GM13976 (cell line): ENCODE measurements at places on chromosomes 5 and 9.
A peak's percentile ranks its signal among the peaks of the same experiment; 100 is the strongest.

- DNase-seq, result no peak
Measured at GRCh38 chr9:15140051-15140450, 167.0 kb downstream of the TTC39B start.

DNA sequence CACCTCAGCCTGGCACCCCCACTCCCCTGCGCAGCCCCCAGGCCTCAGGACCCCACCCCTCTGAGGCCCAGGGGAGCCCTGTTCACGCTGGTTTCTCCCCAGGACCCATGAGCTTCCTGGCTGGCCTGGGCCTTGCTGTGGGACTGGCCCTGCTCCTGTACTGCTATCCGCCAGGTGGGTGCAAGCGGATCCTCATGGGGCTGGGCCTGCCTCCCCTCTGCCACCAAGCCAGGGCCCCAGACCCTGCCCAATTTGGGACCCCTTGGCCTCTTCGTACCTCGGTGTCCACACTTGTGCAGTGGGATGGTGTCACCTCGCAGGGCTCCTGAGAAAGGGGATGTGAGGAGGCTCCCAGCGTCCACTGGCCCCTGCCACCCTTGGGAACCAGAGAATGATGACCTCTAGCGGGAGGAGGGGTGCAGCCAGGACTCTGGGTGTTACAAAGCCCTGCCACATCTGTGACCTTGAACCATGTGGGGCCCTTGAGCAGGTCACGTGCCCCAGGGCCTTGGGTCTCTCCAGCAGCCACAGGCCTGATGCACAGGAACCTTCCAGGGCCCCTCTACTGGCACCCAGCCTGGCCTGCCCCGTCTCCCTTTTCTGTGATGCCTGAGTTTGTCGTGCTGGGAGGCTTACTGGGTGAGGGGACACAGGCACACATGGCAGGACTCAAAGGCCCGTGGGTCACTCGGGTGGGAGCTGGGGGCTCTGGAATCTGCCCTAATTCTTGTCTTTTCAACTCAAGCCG is 16.3 kb downstream of the CARD19 start:
- no peak for DNase-seq

DNA sequence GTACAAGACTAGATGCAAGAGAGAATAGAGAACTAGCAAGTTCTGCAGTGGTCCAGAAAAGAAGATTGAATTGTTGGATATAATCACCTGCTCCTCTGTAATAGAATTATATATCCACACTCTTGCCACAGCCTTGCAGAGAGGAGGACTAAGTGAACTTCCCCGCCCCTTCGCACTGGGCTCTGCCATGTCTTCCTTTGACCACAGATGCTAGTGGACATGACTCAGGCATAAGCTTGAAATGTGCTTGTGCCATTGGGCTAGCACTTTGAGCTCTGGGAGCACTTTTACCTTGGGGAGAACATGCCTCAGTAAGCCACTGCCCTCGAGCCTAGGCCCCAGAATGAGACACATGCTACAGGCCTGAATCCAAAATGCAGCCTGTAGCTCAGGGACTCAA is 113.5 kb upstream of the RASA1 start:
- no peak for DNase-seq

GRCh38 chr9:127213859-127214258 is 50.7 kb upstream of the GARNL3 start:
- no peak for DNase-seq

- no peak for DNase-seq
Measured at GRCh38 chr5:67235399-67236110, 39.0 kb upstream of the CD180 start.

GRCh38 chr9:5518937-5519319 is 8.6 kb downstream of the PDCD1LG2 start:
- DNase-seq, result no peak

GRCh38 chr5:178398901-178399700 is 166.5 kb upstream of the PHYKPL start:
- DNase-seq, result no peak

DNA sequence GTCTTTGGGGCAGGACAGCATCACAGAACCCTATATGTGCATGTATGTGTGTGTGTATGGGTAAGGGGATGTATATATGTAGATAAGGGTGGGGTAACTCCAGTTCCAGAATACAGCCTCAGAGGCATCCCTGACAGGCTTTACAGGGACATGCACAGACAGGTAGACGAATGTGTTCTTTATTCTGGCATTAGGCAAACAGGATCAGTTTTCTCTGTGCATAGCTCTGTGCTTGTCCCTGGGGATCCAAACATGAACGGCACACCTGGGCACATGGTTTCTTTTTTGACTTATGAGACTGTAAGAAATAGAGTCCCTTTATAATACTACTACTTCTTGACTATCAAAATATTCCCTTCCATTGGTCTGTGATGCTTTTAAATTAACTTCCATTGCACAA is 120.6 kb downstream of the TRIO start:
- DNase-seq, result no peak

DNA sequence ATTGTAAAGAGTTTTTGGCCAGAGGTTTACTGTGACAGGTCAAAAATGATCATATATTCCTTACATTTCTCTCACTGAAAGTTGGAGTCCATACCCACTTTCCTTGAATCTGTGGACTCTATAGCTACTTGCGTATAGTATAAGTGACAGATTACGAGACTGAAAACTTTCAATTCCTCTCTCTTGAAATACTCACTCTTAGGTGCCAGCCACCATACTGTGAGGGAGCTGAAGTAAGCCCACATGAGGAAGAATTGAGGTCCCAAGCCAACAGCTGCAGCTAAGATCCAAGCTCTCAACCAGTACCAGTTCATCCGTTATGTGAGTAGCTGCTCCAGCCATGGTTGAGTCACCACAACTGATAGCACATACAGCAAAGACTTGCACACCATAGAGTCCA is 128.1 kb upstream of the FAM174A start:
- no peak for DNase-seq

DNA sequence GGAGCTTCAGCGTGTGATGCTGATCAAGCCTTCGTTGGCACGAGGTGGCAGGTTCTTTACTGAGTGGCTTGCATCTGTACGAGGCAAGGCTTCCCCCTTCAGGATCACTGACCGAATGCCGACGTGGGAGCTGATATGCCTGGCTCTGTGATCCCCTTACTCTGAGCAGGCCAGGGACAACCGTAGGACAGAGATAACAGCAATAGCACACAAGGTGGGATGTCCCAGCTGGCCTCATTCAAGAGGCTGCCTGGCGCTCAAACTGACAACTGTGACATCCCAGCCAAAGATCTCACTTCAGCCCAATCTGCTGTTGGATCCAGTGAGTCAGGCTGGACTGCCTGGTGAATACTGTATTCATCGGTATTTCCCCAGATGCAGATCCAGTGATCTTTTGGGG is 199.4 kb upstream of the PANK3 start:
- no peak for DNase-seq

DNA sequence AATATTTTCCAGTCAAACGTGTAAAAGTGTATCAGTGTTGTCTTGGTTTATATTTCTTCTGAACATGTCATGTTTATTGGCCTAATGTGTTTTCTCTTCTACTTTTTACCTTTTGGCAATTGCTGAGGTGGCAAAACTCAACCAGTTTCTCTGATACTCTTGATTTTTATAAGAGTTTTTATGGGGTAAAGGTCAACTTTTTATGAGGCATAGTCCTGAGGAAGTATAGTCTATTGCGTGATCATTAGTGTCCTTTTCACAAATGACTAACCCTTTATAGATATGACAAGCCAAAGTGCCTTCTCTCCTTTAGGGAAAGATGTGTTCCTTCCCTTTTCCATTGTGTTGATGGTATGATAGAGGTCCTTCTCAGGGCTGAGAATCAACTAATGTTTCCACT is 32.9 kb downstream of the OCLN start:
- no peak for DNase-seq

DNA sequence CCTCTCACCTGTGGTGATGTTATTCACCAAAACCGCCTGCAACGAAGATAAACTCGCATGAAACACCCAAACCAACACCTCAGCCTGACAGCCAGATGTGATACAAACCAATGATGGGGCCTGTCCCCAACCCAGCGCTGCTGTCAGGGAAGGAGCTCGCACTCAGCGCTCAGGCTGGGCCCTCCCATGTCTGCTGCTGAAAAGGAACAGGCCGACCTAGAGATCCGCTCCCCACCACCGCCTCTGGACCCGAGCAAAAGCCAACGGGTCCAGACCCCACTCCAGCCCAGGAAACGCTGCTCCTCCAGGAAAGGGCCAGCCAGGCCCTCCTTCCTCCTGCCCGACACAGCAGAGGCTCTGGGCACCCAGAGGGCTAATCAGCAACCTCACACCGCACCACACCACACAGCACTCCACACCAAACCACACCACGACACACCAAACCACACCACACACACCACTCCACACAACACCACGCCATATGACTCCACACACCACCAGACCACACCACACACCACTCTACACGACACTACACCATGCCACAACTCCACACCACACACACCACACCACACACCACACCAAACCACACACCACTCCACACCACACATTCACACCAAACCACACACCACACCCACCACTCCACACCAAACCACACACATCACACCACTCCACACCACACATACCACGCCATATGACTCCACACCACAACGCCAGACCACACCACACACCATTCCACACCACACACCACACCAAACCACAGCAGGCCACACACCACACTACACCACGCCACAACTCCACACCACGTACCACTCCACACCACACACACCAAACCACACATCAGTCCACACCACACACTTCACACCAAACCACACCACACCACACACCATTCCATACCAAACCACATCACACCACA is 46.5 kb downstream of the GOLM1 start:
- DNase-seq, result no peak

- DNase-seq, result no peak
Measured at GRCh38 chr9:127092041-127092608, 30.3 kb downstream of the ANGPTL2 start.

DNA sequence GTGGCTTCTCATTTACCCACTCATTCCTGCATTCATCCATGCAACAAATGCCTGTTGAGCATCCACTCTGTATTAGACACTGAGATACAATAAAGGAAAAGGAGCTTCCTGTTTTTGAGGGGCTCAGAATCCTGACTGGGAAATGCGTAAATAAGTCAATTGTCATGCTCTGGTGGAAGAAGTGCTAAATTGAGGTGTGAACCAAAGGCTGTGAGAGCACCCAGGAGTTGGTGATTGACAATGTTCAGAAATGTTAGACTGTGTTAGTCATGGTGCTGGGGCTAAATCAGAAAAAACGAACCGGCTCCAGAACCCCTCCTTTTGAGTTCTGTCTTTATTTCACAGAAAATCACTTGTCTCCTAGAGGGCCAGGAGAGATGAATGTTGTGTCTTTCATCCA is 558.6 kb upstream of the SGCD start:
- no peak for DNase-seq

DNA sequence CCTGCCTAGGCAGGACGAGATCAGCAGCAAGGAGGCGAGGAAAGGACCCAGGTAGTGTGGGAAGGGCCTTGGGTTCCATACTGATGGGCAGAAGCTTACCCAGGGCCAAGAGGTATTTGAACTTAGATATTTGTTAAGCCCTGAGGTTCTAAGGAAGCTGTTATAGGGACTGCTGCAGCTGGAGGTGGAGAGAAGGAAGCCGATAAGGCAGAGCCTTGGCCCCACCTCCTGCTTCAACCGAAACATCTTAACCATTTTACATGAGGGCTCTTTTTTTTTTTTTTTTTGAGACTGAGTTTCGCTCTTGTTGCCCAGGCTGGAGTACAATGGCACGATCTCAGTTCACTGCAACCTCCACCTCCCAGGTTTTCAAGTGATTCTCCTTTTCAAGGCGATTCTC is 8.6 kb upstream of the AQP3 start:
- DNase-seq, result no peak

DNA sequence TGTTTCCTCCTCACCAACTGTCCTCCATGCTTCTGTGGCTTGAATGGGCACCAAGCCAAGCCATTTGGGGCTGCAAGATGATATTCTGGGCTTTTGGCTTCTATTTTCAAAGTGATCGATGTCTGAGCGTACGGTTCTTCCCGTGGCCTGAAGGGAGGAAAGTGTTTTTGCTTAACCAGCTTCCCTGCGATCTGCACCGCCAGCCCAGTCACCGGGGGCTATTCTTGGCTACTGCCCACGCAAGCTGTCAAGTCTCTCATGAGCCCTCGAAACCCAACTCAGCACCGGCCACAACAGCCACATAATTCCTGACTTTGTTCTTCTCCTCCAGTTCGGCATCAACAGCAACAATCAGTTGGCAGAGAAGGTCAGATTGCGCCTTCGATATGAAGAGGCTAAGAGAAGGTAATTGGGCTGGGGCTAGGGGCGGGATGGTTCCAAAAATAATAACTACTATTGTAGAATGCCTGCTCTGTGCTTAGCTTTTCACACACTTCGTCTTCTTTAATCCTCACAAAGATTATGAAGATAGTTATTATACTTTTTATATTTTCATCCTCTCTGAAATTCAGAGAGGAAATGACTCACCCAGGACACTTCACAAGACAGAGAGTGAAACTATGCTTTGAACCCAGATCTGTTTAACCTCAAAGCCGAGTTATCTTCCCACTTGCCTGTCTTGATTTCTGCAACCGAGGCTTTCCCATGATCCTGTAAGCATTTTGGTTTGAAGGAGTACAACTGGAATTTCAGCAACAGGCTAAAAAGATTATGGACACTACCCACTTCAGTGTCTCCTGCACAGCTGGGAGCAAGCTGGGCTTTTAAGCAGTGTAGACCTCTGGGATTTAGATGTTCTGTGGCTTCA is 76.4 kb upstream of the RARS1 start:
- DNase-seq, result peak; percentile 47

DNA sequence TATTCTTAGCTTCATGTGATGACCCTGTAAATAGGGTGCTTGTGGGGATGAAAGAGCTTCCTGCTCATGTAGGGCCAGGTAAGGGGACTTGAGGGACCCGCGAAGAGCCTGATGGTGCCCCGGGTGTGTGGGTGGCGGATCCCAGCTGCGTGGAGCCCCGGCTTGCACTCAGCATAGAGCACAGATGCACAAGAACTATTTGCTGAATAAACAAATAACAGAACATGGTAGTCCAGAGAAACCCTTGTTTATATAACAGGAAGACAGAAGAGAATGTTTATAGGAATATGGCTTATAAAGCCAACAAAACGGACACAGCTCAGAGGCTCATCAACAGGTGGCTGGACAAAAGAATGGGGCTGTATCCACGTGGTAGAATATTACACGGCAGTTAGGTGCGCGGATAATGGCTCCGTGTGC is 106.9 kb upstream of the COL5A1 start:
- DNase-seq, result no peak
